A549 treated with CpdA at 1 μM for 4 hours (cell line): ENCODE measurements at places on chromosomes 16 and 17. TPM values are rescaled to one million over a fixed set of nuclear protein-coding genes. Genes with fewer than 3 reads are reported as not detected.

MYH8 gene
- total RNA-seq, result not detected in 5 replicates

ADCY9 gene
- 6.7 to 8.7 TPM (median 7.9 TPM) in 5 replicates for total RNA-seq

CRHR1 gene
- total RNA-seq, result 0.11 to 0.27 TPM (median 0.12 TPM) in 4 of 5 replicates, not detected in the other

TEX19 gene
- 0.22 to 0.59 TPM (median 0.33 TPM) in 5 replicates for total RNA-seq

HEATR9 gene
- total RNA-seq, result not detected in 5 replicates
